ENCODE measurements at places on chromosomes 16 and 17. TPM values are rescaled to one million over a fixed set of nuclear protein-coding genes. Genes with fewer than 3 reads are reported as not detected.

Gene FNDC8
- not detected for total RNA-seq

Gene ABCC12
- not detected for total RNA-seq

Gene KRTAP3-2
- total RNA-seq: not detected

Gene TTLL6
- not detected for total RNA-seq

Gene TEKT1
- not detected for total RNA-seq

Gene KRT31
- total RNA-seq: not detected

Gene MYO15B
- total RNA-seq: 12.4 TPM

Gene C16orf96
- total RNA-seq: not detected

Gene KRT26
- not detected for total RNA-seq

Gene PTGES3L
- total RNA-seq: not detected

Gene KRTAP17-1
- not detected for total RNA-seq

Gene ABI3
- 116 TPM for total RNA-seq

Gene MT1B
- not detected for total RNA-seq

Gene C16orf46
- total RNA-seq: not detected

Gene GRB7
- total RNA-seq: 0.19 TPM

Gene SNAI3
- 14.1 TPM for total RNA-seq

Gene KRT15
- not detected for total RNA-seq

Gene OR4D1
- total RNA-seq: 0.12 TPM

Gene SPECC1
- total RNA-seq: 11.4 TPM

Gene MBTD1
- 10.4 TPM for total RNA-seq

Gene SPN
- 351 TPM for total RNA-seq

Gene WNT3
- not detected for total RNA-seq

Gene ARRB2
- total RNA-seq: 348 TPM

Gene KRT32
- total RNA-seq: not detected

Gene GPR142
- total RNA-seq: not detected

Gene IKZF3
- total RNA-seq: 70.8 TPM

Gene PYY
- not detected for total RNA-seq

Gene GLYR1
- total RNA-seq: 109 TPM

Gene AARSD1
- total RNA-seq: 41.9 TPM

Gene CD300LG
- not detected for total RNA-seq

Gene ZNF646
- 31.8 TPM for total RNA-seq

Gene TEKT3
- not detected for total RNA-seq

Gene CDRT15L2
- total RNA-seq: not detected

Gene ACSM2A
- not detected for total RNA-seq

Gene ABCA8
- total RNA-seq: not detected

Gene TERB1
- 0.47 TPM for total RNA-seq

Gene SLC46A1
- 3.0 TPM for total RNA-seq
